ENCODE measurements at places on chromosomes 7 and 10. TPM values are rescaled to one million over a fixed set of nuclear protein-coding genes. Genes with fewer than 3 reads are reported as not detected.

GRCh38 chr7:28052933-28053332 lies 127.7 kb downstream of the JAZF1 start:
- H3K4me3 ChIP-seq = no peak overlapping the region
- DNase-seq = no peak
- no peaks in the 10 kb centered on the region for H3K4me1 ChIP-seq
- H3K36me3 ChIP-seq = no peaks in the 10 kb centered on the region
- H3K27ac ChIP-seq = no peak overlapping the region

CYP2C8 gene
- 0.49 TPM for total RNA-seq

CTAGE8 gene
- total RNA-seq = 0.11 TPM

GRCh38 chr7:146296028-146296427 lies 179.4 kb downstream of the CNTNAP2 start:
- H3K27ac ChIP-seq = no peak overlapping the region
- no peak overlapping the region for H3K4me3 ChIP-seq
- DNase-seq = no peak

GRCh38 chr7:144820552-144820951 lies 15.3 kb downstream of the TPK1 start:
- no peak overlapping the region for H3K27ac ChIP-seq
- H3K36me3 ChIP-seq = no peaks in the 10 kb centered on the region
- H3K27me3 ChIP-seq = no peaks in the 10 kb centered on the region

DNA sequence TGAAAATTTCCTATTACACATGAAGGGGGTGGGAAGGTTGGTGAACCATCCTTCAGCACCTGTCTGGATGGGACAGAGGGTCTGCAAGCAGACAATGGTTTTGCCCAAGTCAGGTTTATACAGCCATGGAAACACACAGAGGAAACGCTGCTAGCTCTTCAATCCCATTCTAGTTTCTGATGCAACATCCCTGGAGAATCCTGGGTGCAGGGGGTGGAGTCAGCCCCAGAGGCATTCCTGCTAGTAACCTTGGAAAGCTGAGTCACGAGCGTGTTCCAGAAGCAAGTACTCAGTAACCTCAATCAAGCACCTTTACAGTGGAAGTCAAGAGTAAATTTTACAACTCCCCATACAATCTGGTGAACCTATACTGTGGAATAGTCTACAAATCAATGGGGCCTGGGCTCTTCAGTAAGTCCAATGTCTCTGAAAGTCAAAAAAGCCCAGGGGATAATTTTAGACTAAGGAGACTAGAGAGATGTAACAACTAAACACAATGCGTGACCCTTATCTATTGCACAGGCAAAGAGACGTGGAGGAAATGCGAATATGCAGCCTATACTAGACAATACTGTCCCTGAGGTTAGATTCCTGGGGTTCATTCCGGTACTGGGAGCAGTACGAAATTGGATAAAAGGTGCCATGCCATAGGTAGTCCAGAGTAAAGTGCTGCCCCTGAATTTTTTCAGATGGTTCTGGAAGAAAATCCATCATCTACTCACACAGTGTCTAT lies 95.4 kb downstream of the ZRANB1 start:
- H3K4me1 ChIP-seq = no peaks in the 10 kb centered on the region
- no peak overlapping the region for H3K27ac ChIP-seq
- H3K27me3 ChIP-seq = no peaks in the 10 kb centered on the region
- H3K36me3 ChIP-seq = peaks cover 3% of the 10 kb centered on the region
- no peak for DNase-seq
- H3K4me3 ChIP-seq = no peak overlapping the region

GRCh38 chr7:90621125-90621746 lies 25.1 kb downstream of the CDK14 start:
- DNase-seq = no peak
- no peaks in the 10 kb centered on the region for H3K4me1 ChIP-seq
- no peaks in the 10 kb centered on the region for H3K27me3 ChIP-seq
- no peak overlapping the region for H3K4me3 ChIP-seq

FAM107B gene
- 2.3 TPM for total RNA-seq

CPA5 gene
- total RNA-seq = 0.18 TPM

- DNase-seq = no peak
- H3K36me3 ChIP-seq = no peaks in the 10 kb centered on the region
- H3K27ac ChIP-seq = no peak overlapping the region
- H3K4me1 ChIP-seq = no peaks in the 10 kb centered on the region
- no peaks in the 10 kb centered on the region for H3K27me3 ChIP-seq
Measured at GRCh38 chr7:116576350-116577319, 51.8 kb downstream of the CAV1 start.

DNA sequence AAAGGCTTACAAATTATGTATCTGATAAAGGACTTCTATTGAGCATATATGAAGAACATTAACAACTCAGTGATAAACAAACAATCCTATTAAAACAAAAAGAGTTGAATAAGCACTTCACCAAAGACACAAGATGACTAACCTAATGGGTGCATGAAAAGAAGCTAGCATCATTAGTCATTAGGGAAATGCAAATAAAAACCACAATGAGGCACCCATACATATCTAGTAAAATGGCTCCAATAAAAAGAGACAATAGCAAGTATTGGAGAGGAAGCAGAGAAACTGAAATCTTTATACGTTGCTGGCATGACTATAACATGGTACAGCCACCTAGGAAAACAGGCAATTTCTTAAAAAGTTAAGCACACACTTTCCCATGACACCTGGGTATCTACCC lies 77.6 kb upstream of the ZMIZ1 start:
- peaks cover 71% of the 10 kb centered on the region for H3K27me3 ChIP-seq
- no peak overlapping the region for H3K27ac ChIP-seq
- no peak for DNase-seq
- H3K36me3 ChIP-seq = no peaks in the 10 kb centered on the region
- H3K4me1 ChIP-seq = no peaks in the 10 kb centered on the region

DNA sequence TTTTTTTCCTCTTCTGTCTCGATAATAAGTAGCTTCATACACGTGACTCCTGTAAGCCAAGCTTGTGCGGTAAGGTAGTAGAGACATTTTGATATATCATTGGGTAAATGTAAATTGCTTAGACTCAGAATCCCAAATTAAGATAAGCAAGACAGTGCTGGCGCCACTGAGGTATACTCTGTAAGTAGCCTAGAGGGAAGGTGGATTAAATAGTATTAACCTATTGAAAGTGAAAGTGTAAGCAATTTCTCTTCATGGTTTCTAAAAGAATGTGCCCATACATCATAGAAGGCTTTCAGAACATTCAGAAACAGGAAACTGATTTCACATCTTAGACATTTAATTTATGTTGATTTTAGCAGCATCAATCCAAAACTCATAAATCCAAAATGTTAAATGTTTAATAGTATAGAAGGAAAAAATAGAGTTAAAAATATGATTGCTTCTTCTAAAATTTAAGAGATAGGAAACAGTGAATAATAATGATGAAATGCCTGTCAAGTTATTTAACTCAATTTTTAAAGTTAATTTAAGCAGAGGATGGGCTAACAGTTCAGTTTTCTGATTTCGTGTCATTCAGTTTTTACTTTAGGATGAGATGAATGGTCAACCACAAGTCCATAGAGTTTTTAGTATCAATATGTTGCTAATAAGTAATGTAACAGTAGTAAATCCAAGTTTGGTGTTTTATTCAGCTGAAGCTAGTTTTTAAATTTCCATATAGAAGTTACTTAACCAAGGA lies 36.8 kb downstream of the LRRC72 start:
- no peaks in the 10 kb centered on the region for H3K4me1 ChIP-seq
- no peak overlapping the region for H3K4me3 ChIP-seq
- H3K36me3 ChIP-seq = no peaks in the 10 kb centered on the region

GRCh38 chr7:73966941-73967831 lies 60.8 kb upstream of the ELN start:
- no peaks in the 10 kb centered on the region for H3K36me3 ChIP-seq
- no peak overlapping the region for H3K27ac ChIP-seq
- no peak overlapping the region for H3K4me3 ChIP-seq

GRCh38 chr10:133276435-133277201 lies at the start of gene ADAM8:
Gene ADAM8 (minus strand): TSS chr10:133276868. CDS start chr10:133276817, 51 bp downstream.
- H3K27me3 ChIP-seq = no peaks in the 10 kb centered on the region
- DNase-seq = peak; percentile 37
- H3K36me3 ChIP-seq = peaks cover 17% of the 10 kb centered on the region
- H3K4me3 ChIP-seq = peak within 1 kb of the TSS; percentile 10
- H3K4me1 ChIP-seq = peaks cover 90% of the 10 kb centered on the region
- H3K27ac ChIP-seq = peak within 1 kb of the TSS; percentile 92

CC2D2B gene
- not detected for total RNA-seq

- no peaks in the 10 kb centered on the region for H3K36me3 ChIP-seq
- H3K4me1 ChIP-seq = no peaks in the 10 kb centered on the region
- H3K27me3 ChIP-seq = peaks cover 43% of the 10 kb centered on the region
- no peak for DNase-seq
- H3K4me3 ChIP-seq = no peak overlapping the region
Measured at GRCh38 chr10:131748831-131749766, 151.7 kb upstream of the PPP2R2D start.

GIMAP1 gene
- 0.11 TPM for total RNA-seq

- H3K36me3 ChIP-seq = peaks cover 13% of the 10 kb centered on the region
- no peaks in the 10 kb centered on the region for H3K27me3 ChIP-seq
- DNase-seq = no peak
- H3K27ac ChIP-seq = no peak overlapping the region
Measured at GRCh38 chr7:77760809-77761453, 37.3 kb downstream of the TMEM60 start.

NAT16 gene
- not detected for total RNA-seq

GRCh38 chr7:6250364-6250833 lies 22.0 kb downstream of the CYTH3 start:
- H3K36me3 ChIP-seq = no peaks in the 10 kb centered on the region
- no peak overlapping the region for H3K4me3 ChIP-seq
- H3K4me1 ChIP-seq = peaks cover 3% of the 10 kb centered on the region

- peak; percentile 11 for DNase-seq
- H3K4me1 ChIP-seq = no peaks in the 10 kb centered on the region
- H3K27ac ChIP-seq = no peak overlapping the region
Measured at GRCh38 chr7:83410989-83411591, 237.8 kb downstream of the SEMA3E start.

DNA sequence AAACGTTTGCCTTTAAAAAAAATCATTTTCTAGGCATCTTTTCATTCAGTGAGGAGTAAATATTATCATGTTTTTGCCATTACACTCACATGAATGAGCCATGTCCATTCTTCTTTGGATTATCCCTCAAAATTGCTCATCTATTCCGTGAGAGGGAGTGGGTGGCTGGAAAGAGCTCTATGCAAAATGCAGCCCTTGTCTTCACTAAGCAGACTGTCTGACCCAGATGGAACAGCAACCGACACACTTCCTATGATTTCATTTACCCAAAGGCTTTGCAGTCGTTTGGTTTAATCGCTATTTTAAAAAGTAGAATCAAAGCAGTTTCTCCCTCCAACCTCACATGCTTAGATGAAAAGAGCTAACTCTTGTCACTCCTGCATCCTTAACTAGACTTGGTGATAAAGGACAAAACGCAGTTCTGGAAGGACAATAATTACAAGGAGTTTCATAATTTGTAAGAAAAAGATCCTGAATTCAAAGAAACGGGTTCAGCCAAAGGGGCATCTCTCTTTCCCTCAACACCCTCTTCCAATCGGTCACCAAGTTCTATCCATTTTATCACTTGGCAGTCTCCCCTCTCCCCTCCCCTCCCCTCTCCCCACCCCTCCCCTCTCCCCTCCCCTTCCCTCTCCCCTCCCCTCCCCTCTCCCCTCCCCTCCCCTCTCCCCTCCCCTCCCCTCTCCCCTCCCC lies 198.1 kb upstream of the STK17A start:
- no peak for DNase-seq
- H3K36me3 ChIP-seq = no peaks in the 10 kb centered on the region
- H3K4me1 ChIP-seq = no peaks in the 10 kb centered on the region
- no peaks in the 10 kb centered on the region for H3K27me3 ChIP-seq

MKX gene
- total RNA-seq = 0.07 TPM

GRCh38 chr10:43071865-43072650 lies 4.8 kb upstream of the RET start:
- no peak overlapping the region for H3K4me3 ChIP-seq
- H3K36me3 ChIP-seq = no peaks in the 10 kb centered on the region
- no peak overlapping the region for H3K27ac ChIP-seq
- peaks cover 15% of the 10 kb centered on the region for H3K4me1 ChIP-seq
- H3K27me3 ChIP-seq = peaks cover 9% of the 10 kb centered on the region

DNA sequence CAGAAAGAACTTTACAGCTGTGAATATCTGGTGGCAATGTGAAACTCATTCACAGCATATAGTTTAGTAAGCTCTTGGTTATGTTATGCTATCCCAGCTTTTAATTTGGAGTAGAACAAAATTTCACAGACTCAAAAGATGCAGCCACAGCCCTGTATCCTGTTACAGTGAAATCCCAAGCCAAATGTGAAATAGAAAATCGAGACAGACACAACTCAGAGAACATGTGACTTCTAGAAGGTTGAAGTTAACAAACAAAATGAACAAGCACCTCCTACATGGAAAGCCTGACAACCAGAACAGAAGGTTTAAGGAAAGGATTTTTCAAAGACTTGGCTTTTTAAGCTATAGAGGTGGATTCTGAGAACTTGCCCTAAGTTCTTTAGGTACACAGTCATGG lies 39.6 kb downstream of the JAZF1 start:
- no peaks in the 10 kb centered on the region for H3K36me3 ChIP-seq
- peaks cover 13% of the 10 kb centered on the region for H3K27me3 ChIP-seq
- no peak overlapping the region for H3K4me3 ChIP-seq
- H3K27ac ChIP-seq = no peak overlapping the region
- no peaks in the 10 kb centered on the region for H3K4me1 ChIP-seq

- H3K27ac ChIP-seq = no peak overlapping the region
- DNase-seq = no peak
- H3K27me3 ChIP-seq = no peaks in the 10 kb centered on the region
Measured at GRCh38 chr7:4815121-4815520, 39.7 kb downstream of the AP5Z1 start.

GRCh38 chr7:12703881-12704280 lies 16.4 kb downstream of the ARL4A start:
- H3K4me1 ChIP-seq = no peaks in the 10 kb centered on the region
- DNase-seq = no peak
- H3K36me3 ChIP-seq = no peaks in the 10 kb centered on the region
- H3K27ac ChIP-seq = no peak overlapping the region

Measured in K562 (cell line).